Stimulated activated CD4-positive, alpha-beta T cell treated with anti-CD3 and anti-CD28 coated beads, Interleukin-4, amount 100 ng/mL, for 24 hours (primary cell): ENCODE measurements at places on chromosomes 5 and 9.
A peak's percentile ranks its signal among the peaks of the same experiment; 100 is the strongest.

DNA sequence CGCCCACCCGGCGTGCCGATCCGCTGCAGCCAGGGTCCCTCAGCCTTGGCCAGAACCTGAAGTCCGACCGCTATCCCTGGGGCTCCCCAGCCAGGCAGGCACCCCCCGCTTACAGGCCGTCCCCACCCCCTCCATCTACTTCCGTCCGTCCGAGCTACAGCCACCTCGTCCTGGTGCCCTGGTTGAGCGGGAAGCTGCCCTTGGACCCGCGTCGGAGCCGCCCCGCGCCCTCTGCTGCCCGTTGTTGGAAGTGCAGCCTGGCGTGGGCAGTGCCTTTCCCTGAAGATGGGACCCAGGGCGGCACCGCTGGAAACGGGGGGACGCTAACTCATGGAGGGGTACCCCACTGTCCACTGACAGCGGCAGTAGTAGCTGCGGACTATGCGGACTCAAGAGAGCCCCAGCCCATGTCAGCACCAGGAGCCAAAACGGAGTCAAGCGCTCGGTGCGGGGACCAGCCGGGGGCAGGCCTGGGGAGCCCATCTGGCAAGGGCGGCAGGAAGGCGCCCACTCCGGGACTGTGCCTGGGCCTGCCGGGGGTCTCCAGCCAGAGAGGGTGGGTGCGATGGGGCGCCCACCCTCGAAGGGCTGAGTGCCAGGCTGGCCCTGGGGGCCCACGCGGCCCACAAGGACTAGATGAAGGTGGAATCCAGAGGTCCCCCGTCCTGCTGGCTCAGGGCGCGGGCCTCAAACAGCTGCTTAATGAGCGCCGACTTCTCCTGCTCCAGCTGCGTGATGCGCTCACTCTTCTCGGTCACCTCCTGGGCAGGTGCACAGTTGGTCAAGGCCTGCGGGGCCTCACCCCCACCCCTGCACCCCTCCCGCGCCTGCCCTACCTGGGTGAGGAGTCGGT, 6.1 kb downstream of the SAPCD2 start:
- peak; percentile 69 for DNase-seq

GRCh38 chr5:126849101-126849678, 72.3 kb downstream of the LMNB1 start:
- no peak for DNase-seq

GRCh38 chr9:124467410-124468060, 17.3 kb downstream of the ADGRD2 start:
- DNase-seq, result no peak

GRCh38 chr5:171957591-171958251, 48.7 kb downstream of the FBXW11 start:
- peak; percentile 71 for DNase-seq
